ENCODE measurements at places on chromosomes 13 and 19.

- DNase-seq: no peak
These were observed 217.3 kb upstream of the SERP2 start for GRCh38 chr13:44156294-44156658.

DNA sequence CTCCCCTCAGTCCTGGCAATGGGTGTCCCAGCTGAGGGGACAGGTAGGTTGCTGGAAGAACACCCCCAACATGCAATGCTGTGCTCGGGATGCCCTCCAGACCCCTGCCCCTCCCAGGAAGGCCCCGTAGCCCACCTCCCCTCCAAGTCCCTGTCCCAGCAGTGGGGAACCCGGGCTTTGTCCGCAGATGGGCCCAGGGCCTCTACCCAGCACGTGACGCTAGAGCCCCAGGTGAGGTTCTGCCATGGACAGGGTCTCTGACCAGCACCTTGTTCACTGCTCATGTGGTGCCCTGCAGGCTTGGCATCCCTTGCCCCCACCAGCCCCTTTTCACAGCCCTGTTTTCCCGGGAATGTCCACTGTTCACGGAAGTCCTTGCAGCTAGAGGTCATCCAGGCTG is 220.0 kb upstream of the SGCG start:
- no peak for DNase-seq

DNA sequence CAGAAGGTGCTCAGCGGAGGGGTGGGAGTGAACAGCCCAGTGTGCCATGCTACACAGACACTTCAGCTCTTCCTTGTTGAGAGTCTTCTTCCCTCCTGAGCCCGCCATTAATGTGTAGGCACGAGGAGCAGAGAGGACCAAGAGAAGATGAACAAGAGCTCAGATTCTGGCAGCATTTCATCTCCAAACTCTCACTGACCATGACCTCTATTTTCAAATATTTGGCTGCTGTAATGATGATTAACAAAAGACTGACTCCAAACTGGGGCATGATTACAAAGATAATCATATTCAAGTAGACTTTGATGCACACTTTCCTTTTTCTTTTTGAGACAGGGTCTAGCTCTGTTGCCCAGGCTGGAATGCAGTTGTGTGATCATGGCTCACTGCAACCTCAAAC is 236.5 kb downstream of the DCLK1 start:
- no peak for DNase-seq

DNA sequence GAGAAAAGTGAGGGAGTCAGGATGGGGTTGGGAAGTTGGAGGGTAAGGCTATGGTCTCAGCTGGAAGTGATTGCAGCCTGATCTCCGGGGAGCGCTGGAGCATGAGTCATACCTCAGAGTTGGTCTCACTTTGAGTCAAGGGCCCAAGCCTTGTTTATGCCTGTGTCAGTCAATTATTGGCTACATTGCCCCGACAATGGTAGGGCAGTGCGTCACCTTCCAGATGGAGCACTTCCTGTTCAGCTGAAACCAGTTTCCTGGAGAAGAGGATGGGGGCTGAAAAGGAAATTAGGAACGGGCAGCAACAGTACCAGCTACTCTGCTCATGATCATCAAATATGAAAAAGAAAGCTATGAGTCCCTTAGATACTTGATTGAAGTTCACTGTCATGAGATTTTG is 60.4 kb downstream of the ADGRE1 start:
- DNase-seq: no peak

- no peak for DNase-seq
These were observed 2.1 kb downstream of the CCDC106 start for GRCh38 chr19:55650126-55650557.

DNA sequence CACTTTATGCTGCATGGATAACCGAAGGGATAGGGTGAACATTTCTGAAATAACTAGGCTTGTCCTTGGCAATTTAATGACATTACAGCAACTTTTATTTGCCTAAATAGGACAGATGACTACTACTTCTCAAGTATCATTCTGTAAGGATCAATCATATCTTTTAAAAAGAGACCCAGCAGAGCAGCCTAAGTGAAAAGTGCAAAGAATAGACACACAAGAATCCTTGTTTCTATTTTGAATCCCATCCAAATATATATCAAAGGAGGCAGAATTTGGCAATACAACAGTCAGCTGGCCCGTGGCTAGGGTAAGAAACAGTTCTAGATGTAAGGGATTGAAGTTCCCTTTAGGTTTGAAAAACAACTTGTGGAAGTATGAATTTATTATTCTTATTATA is 6.9 kb downstream of the THSD1 start:
- DNase-seq: no peak

Data from Ammon's horn (tissue), 1 donor.